Renal cortical epithelial cell (primary cell): ENCODE measurements at places on chromosomes 3 and 15.
A peak's percentile ranks its signal among the peaks of the same experiment; 100 is the strongest.

- DNase-seq = no peak
Measured at GRCh38 chr15:31266712-31267111, 59.9 kb upstream of the KLF13 start.

DNA sequence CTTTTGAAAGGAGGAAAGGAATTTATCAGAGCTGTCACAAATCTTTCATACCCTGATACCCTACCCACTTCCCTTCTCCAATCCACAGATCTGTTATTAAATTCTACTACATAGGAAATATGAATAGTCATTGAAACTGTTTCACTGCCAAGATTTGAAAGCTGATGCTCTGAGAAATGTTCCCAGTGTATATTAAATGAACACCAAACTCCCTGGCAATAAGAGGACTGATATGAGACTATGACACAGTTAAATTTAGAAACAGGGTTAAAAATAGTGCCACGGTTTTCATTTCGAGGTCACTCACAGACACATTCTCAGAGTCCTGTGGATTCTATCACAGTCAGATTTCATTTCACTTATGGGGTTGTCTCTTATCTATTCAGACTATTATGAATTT lies 27.2 kb upstream of the GBE1 start:
- no peak for DNase-seq

DNA sequence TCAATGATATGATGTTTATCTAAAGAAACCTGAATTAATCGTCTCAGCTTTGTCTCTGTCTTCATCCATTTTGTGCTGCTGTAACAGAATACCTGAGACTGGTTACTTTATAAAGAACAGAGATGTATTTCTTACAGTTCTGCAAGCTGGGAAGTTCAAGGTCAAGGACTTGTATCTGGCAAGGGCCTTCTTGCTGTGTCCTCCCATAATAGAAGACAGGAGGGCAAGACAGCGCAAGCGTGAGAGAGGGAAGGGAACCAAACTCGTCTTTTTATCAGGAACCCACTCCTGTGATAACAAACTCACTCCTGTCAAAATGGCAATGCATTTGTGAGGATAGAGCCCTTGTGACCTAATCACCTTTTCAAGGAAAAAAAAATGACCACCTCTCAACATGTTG lies 131.5 kb downstream of the GHSR start:
- DNase-seq = no peak

DNA sequence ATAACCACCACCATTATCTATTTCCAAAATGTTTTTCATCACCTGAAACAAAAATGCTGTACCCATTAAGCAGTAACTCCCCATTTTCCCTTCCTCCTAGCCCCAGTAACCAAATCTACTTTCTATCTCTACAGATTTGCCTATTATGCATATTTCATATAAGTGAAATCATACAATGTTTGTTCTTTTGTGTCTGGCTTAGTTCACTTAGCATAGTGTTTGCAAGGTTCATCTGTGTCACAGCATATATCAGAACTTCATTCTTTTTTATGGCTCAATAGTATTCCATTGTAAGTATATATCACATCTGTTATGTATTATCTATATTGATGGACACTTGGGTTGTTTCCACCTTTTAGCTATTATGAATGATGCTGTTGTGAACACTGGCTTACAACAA lies 16.7 kb upstream of the GMPPB start:
- DNase-seq = no peak

DNA sequence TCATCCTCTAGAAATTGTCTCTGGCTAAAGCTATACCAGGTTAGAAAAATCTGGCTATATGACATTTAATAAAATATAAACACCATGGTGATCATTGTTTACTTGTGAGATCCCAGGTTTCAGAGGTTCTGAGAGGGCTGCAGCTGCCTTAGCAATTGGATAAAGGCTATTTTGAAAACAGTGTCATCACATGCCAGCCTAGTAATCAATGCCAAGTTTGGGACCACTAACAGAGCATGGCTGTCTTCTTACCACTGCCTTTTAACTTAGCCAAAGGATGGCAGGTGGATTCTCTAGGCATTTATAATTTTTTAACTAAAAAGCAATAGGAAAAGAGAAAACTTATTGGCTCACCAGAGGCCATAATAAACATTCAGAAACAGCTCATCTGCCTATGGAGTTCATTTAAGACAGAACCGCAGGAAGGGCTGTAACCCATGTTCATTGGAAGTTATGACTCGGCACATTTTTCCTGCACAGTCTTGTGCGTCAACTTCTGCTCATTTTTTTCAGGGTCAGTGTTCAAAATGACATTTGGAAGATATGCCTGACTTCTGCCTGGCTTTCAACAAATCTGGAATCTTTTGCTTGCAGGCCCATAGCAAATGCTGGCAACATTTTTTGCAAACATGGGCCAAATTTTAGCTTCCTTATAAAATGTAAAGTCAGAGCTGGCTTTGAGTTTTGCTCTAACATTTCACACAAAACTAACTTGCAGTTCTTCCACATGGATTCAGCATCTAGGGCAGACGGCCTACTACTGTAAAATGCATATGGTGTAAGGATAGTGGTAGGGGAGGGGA lies 476.0 kb upstream of the TBL1XR1 start:
- peak; percentile 85 for DNase-seq

DNA sequence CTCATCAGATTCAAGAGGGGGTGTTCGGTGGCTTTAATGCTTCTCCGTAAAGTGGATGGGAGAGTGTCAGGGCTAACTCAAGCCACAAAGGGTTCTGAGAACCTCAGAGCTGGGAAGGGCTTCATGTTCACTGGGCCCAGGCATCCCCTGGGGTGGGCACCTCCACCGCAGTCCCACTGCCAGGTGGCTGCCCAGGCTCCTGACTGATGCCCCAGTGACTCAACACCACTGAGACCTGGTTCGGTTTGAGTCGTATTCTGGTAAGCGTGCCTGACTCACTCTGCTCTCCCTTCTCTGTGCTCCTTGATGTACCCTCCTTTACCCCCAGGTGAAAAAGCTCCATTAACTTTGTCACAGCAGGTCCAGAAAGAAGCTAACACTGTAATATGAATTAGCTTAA lies 304.6 kb downstream of the RPLP1 start:
- peak; percentile 85 for DNase-seq
